ENCODE measurements at places on chromosomes 4 and X.

- no peak for DNase-seq
These were observed 245.2 kb upstream of the SMIM31 start for GRCh38 chr4:164508771-164509170.

DNA sequence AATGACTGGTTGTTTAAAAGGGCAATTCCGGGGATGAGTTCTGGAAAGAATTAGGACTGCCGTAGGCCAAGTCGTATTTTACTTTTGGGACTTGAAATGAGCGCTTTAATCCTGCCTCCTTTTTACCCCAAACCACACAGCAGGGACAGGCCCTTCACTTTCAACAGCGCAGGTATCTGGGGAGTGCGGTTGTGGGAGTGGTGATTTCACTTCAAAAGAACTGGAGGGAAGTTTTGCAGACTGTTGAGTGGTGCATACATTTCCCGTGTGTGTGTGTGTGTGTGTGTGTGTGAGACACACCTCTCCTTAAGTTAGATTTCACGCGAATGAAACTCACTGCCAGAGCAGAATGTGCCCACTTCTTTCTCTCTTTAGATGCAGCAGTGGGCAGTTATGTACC, 2.8 kb downstream of the NHS start:
- DNase-seq, result no peak

GRCh38 chr4:168832763-168833575, 177.1 kb downstream of the CBR4 start:
- DNase-seq, result no peak

DNA sequence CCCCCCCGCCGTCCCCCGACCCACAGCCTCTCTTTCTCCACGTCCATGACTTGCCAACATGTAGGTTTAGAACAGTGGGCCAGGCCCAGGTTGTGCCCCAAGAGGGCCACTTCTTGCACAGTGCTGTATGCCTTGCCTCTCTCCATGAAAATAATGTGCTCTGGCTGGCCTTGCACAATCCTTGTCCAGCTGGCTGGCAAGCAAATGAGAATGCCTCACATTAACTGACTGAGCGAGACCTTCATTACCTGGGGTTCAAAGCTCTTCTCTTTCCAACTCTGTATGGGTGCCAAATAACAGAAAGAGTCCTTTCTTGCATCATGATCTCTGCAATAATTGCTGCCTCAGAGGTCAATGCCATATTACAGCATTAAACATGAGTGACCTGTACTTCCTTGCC, 416.6 kb downstream of the FGF13 start:
- DNase-seq, result no peak

DNA sequence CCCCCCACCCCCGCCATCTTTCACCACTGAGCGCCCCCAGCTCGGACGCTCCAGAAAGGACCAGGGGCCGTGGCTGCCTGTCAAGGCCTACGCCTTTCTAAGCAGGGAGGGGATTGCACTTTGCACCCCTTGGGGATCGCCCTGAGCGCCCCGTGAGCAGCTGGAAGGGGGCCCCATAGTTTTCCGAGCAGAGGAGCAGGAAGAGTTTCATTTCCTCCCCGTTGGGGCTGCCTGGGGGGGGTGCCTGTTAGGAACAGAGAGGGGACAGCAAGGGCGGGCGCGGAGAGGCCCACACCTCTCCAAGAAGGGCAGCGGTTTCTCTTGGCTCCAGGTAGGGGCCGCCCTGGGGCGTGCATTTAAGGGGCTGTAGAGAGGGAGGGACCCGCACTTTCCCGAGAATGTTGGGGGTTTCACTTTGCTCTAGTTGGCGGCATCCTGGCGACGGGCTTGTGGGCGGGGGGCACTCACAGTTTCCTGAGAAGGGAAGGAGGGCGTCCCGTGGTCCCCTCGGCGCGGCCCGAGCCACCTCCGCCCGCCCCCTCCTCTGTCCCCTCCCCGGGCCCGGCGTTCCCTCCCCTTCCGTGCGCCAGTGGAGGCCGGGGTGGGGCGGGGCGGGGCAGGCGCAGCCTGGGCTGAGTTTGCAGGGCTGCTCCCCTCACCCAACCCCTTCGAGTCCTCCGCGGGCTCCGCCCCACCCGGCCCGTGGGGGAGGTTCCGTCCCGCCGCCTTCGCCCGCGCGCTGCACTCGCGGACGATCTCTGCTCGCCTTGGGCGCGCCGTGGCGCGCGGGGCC, 82.3 kb upstream of the CD99 start:
- DNase-seq, result no peak

DNA sequence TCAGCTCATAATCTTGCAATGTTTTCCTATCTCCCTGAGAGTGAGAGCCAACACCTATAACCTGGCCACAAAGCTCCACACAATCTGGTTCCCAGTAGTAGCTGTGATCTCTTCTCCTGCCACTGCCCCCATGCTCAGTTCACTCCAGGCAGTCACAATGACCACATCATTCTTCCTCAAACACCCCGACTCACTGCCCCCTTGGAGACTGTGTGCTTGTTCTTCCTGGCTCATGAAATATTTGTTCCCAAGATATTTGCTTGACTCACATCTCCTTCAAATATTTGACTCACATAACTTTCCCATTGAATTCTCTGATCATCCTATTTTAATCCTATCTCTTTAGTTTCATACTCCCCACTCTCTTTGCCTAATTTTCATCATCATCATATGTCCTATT, 173.7 kb downstream of the AREG start:
- DNase-seq, result no peak

DNA sequence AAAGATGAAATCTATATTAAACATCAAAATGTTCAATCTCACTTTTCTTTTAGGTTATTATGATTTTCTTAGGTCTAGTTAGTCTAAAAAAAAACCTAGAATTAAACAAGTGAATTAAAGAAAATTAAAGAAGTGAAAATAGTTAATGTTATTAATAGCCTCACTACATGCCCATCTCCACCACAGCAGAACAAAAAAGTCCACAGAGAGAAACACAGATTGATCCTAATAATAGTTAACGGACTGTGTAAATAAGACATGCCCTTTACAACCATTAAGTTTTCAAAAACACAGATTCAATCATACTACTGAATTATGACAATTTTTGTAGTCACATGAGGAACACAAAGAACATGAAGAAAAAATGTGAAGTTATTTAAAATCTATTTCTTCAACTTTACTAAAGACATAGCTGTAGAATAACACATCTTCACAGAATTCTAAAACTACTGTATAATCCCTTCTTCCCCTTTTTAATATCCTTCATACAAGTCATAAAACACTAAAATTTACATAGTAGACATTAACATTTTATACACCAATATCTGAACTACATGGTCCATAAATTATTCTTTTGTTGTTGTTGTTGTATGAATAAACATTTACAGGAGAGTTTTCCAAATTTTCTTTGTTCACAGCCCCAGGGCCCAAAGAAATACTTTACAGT, 15.3 kb downstream of the HELQ start:
- DNase-seq, result no peak

DNA sequence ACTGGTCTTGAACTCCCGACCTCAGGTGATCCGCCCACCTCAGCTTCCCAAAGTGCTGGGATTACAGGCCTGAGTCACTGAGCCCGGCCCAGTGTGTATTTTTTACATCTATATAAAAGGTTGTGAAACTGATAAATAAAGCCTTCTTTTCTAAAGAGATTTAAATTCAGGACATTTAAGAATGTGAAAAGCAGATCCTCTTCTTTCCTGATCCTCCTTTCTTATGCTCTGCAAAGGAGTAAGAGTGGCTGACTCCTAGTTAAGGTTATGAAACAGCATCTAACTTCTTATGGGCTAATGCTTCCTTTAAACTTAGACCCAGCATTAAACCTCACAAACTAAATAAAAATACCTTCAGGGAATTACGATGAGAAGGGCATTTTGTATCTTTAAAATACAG, 197.7 kb upstream of the MAB21L2 start:
- DNase-seq, result no peak

DNA sequence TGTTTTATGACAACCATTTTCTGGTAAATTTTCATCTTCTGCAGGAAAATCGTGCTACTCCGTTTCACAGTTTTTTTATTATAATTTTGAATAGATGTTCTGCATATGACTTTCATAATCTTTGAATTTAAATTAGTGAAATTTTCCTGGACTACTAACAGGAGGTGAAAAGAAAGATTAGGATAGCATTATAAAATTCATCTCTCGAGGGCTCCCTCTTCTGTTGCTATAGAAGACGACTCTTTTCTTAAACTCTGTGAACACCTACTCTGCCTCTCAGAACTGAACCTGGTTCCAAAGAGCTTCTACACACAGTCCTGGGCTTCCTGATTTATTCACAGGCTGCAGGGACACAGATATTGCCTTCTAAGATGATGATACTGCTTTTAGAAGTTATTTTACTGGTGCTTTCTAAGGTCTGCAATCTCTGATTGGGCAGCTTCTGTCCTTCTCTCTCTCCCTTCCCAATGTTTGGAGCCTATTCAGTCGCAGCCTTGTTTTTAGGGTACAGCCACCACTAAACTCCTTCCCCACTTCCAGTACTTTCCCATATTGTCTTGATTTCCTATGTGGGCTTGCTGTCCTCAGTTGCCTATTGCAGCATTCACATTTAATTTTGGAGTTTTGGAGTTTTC, 10.1 kb upstream of the SAP30 start:
- DNase-seq, result no peak

DNA sequence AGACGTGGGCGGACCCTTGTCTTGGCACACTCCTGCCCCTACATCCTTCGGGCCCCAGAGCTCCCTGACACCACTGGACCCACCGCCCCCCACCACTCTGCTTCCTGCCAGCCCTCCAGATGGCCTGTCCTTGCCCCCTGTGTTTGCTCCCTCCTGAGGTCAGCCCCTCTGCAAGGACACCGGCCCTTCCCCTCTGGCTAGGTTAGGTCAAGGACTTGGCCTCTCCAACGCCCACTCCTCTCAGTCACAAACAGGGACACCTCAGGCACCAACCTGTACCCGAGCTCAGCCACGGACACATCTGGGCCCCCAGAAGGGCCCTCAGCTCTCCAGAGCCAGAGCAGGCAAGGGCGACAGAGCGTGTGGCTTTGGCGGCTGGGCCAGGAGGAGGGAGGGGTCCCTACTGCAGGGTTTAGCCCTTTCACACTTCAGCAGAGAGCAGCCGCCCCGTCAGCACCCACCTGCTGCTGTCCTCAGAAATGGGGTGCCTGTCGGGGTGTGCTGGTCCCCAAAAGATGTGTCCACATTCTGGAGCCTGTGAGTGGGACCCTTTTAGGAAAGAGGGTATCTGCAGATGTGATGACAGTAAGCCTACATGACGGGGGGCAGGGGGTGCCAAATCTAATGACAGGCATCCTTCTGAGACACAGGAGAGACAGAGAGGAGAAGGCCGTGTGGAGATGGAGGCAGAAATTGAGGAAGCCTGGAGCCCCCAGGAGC, 23.5 kb upstream of the DUSP9 start:
- DNase-seq, result no peak

GRCh38 chr4:105933083-105933482, 37.8 kb downstream of the NPNT start:
- DNase-seq, result no peak

- no peak for DNase-seq
These were observed 1.1 kb downstream of the FBXW7 start for GRCh38 chr4:152534541-152535359.

GRCh38 chr4:107255596-107255995, 219.5 kb upstream of the DKK2 start:
- DNase-seq, result no peak

DNA sequence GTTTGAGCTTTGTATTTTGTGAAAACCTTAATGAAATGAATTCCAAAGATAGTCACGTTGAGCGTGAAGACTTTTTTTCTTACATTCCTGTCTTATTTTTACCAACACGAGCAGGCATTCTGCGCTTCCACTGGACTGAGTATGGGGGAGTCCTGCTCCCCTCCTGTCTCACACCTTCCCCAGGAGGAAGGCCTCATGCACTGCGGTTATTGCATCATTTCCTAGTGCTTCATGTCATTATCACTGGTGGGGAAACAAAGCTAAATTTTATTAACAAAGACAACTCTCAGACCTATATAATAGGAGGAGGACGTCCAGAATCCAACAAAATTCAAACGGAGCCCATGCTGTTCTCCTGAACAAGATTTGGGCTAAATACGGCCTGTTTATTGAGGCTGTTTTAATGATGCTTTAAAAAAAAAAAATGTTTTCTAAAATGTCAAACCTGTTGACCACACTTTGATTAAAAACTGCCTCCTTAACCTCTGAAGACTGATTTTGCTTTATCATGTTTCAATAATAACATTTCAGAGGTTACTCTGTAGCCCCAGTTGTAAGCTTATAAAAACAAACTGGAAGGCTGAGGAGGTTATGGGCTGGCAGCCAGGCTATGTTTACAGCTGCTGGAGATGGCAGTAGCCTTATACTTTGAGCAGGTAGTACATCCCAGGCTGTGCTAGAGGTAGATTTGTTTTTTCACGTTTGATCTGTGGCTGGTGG, 118.0 kb downstream of the SOWAHB start:
- no peak for DNase-seq

DNA sequence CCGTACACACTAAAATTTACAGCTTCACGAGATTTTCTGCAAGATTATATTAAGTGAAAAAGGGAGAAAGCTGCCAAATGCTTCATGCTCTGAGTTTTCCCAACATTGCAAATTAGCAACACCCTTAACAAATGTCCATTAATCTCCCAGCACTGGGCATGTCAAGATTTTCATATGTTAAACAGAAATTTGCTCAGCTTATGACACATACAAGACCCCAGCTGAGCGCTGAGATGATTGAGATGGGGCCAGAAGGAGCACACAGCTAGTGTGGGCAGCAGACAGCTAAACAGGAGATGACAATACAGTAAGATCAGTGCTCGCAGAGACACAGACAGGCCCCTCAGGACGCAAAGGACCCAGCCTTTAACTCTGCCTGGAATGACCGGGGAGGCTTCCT, 208.8 kb downstream of the STK32B start:
- DNase-seq, result no peak

- no peak for DNase-seq
These were observed 13.6 kb downstream of the GASK1B start for GRCh38 chr4:158159054-158159717.

- DNase-seq, result no peak
These were observed 208.1 kb upstream of the IL1RAPL1 start for GRCh38 chrX:28379103-28379502.

- DNase-seq, result no peak
These were observed 3.7 kb downstream of the ELK1 start for GRCh38 chrX:47646636-47647035.

GRCh38 chr4:183299464-183299863, 20.6 kb downstream of the CLDN22 start:
- DNase-seq, result no peak

GRCh38 chrX:77935886-77936285, 25.4 kb downstream of the ATP7A start:
- DNase-seq, result no peak

DNA sequence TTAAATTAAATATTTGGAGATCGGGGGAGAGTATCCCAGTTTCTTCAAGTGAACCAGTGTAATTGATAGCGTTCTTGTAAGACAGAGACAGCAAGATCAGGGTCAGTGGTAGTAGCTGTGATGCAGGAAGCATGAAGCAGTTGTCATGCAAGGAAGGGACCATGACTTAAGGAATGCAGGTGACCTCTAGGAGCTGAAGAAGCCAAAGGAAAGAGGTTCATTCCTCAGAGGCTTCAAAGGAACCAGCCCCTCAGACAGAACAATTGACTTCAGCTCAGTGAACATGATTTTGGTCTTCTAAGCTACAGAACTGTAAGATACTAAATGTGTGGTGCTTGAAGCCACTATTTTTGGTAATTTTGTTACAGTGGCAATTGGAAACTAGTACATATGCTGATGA, 51.6 kb downstream of the GLRB start:
- no peak for DNase-seq
